ENCODE measurements at places on chromosomes 1 and 21.

- DNase-seq, result peak; percentile 70
Measured at GRCh38 chr1:181318858-181319235, 164.5 kb upstream of the CACNA1E start.

- no peak for DNase-seq
Measured at GRCh38 chr1:41363591-41364320, 2.5 kb downstream of the FOXO6 start.

DNA sequence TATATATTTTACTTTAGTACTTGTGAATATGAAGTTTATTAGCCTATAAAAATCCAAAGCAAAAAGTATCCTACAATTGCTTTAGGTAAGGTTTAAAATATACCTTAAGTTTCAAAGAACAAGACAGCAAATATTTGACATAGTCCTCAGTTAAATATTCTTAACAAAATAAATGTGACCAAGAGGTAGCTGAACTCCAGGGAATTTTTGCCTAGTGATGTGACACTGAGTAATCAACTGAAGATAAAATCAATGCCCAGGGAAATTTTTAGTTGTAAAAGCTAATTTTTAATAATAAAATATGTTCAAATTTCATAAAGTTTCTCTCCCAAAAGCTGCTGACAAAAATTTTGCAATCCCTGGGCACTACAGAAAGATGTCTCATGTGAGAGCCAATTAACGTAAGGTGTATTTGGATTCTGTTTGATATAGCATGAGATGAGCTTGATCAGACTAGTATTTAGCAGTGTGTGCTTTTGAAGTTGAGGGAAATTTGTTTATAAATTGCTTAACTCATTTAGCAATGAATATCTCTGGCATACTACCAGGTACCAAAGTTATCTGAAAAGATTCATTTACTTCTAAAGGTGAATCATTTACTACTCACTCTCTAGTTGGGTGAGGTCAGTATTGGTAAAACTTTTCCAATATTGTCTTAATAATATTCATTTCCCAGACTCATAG, 80.2 kb upstream of the PALMD start:
- DNase-seq, result no peak

DNA sequence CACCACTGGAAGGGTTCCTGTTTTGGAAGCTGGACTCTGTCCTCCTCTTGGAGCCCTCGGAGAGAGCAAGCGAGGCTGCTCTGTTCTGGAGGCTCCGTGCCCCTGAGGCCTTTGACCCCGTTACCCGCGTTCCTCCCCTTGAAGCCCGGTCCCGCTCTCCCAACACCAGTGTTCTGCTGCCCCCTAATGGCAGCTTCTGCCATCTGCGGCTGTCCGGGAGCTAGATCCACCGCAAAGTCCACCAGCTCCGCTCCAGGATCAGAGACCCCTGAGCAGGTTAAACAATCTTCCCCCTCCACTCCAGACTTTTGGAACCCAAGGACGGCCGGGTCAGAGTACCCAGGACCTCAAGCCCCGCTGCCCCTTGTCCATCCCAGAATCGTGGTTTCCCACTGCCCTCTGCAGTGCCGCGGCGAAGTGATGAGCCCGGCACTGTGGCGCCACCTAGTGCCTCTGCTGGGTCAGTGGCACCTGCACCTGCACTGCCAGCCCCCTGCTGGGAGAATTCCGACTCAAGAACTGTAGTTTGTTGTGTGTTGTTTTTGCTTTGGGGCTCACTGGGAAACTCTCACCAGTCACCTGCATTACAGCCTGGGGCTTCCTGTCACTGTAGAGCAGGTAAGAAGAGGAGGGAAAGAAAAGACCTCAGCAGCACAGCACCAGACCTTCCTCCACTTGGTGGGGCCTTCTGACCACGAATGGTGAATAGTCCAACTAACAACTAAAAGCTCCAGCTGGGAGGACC, 63.5 kb upstream of the NFASC start:
- DNase-seq, result peak; percentile 77

- DNase-seq, result no peak
Measured at GRCh38 chr1:212539737-212540430, 68.7 kb upstream of the ATF3 start.

DNA sequence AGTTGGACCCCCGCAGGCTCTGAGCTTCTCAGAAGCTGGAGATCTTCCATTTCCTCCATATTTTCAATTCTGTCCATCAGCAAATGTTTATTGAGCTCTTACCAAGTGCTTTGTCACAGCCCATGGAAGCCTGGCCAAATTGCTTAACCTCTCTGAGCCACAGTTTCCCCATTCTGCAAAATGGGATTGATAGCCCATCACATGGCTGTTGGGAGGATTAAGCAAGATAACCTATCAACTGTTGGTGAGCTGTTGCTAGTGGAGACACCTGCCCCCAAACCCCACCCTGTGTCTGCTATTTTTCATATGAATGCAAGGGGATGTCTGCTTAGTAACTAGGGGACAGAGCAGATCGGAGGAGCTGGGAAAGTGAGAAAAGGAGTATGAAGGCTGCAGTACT, 38.3 kb downstream of the CD34 start:
- no peak for DNase-seq

GRCh38 chr1:38834221-38834782, 25.3 kb downstream of the RRAGC start:
- DNase-seq, result no peak

DNA sequence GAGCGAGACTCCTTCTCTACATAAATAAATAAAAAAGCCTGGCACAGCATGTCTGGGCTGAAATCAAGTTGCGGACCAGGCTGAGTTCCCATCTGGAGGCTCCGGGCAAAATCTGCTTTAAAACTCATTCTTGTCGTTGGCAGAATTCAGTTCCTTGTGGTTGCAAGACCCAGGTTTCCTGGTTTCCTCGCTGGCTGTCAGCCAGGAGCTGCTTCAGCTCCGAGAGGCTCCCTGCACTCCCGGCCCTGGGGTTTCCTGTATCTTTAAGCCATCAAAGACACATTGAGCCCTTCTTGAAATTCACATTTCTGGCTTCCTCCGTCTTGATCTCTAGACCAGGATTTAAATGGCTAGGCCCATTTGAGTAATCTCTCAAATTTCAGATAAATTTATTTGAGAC, 20.6 kb upstream of the SCCPDH start:
- DNase-seq, result peak; percentile 25

DNA sequence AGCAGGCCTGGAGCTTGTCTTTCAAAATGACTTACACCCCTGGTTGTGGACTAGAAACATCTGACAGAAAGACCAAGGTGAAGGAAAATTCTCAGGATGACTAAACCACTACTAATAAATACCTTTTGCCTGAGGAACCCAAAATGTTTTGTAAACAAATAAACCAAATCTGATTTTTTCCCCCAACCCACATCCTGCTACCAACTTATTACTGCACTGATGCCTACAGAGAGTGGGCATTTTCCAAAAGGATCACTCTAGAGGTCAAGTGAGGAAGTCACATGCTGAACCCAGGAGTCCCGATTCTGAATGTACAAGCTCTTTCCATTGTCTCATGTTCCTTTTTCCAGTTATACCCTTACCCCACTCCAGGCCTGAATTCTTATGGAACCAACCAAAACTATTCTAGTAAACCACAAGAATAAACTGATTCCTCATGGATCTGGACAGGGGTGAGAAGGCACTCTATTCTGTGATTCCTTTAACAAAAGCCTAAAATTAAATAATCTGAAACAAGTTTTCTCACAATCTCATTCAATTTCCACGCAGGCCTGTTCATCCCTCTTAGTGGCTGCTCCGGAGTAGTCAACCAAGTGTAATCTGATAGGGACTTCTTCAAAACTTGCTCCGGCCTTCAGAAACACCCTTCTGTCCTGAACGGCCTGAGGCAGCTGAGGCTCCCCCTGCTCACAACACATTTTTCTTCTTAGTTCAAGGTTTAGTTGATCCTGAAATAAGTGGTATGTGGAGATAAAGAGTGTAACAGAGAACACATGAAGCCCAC, 1.4 kb downstream of the PI4KB start:
- DNase-seq, result no peak

- DNase-seq, result no peak
Measured at GRCh38 chr1:3067671-3068563, 1.1 kb upstream of the PRDM16 start.

DNA sequence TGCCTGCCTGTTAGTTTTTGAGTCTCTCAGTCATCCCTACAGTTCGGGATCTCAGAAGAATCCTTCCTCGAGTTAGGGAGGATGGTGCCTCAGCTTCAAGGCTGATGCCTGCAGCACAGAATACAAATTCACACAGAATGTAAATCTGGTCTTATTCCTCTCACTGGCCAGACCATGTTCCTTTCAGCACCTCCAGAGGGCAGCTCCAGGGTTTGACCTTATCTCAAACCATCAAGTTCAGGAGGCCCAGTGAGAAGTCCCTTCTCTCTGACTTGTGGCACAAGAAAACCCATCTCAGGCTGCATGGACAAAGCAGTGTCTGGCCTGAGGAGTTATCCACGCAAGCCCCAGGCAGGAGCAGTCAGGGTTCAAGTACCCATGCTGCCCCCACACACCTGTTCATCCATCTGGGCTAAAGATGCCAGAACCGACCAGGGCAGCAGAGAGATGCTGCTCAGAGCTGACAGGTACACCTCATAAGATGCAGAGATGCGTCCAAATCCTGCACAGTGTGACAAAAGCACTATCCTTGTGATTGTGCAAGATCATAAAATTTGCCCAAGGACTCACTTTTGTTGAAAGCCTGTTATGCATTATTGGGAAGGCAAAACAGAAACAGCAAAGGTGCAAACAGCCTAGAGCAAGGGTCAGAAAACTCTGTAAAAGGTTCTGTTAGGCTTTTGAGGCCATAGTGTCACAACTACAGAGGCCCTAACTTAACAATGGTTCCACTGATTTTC, 49.8 kb downstream of the BCAR3 start:
- DNase-seq, result no peak

DNA sequence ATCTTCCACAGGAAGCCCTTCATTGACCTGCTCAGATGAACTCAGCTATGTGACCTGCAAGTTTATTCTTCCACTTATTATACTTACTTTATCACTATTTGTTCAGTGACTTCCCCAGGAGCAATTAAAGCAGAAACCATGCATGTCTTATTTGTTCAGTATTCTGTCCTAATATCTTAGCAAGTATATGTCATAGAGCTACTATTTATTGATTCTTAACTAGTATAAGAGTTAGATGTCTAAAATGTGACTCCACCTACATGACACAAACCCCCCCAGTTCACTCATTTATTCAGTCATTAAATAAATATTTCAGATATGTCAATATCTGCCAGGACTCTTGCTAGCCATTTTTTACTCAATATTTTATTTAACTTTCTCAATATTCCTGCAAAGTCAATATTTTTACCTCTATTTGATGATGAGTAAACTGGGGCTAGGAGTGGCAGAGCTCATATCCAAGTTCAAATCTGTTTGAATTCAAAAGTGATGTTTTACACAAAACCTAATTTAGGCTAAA, 469.0 kb upstream of the USP24 start:
- no peak for DNase-seq

DNA sequence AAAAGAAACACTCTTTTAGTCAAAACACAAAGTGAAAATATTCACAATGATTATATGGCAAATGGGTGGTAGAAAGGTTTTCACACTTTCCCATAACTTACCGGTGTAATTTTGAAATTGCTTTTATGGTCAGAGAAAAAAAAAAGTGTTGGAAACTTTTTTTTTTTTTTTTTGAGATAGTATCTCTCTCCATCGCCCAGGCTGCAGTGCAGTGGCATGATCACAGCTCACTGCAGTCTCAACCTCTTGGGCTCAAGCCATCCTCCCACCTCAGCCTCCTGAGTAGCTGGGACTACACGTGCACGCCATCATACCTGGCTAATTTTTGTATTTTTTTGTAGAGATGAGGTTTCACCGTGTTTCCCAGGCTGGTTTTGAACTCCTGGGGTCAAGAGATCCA, 3.3 kb downstream of the IFNGR2 start:
- no peak for DNase-seq

DNA sequence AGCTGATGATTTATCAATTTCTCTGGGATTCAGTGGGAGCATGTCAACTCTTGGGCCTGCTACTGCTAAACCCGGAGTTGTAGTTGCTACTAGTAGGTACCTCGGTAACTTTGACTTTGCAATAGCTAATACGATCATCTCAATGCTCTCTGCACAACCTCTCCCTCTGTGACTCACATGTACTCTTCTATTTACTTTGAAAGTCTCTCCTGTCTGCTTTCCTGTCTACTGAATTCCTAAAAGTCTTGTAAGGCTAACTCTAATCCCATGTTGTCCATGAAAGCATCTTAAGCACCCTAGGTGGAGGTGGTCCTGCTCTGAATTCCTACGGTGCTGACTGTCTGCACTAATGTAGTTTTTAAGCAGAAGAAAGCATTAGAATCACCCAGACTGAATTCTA, 29.3 kb downstream of the SLC9C2 start:
- no peak for DNase-seq

GRCh38 chr1:27306892-27307761, 14.8 kb upstream of the TMEM222 start:
- no peak for DNase-seq

DNA sequence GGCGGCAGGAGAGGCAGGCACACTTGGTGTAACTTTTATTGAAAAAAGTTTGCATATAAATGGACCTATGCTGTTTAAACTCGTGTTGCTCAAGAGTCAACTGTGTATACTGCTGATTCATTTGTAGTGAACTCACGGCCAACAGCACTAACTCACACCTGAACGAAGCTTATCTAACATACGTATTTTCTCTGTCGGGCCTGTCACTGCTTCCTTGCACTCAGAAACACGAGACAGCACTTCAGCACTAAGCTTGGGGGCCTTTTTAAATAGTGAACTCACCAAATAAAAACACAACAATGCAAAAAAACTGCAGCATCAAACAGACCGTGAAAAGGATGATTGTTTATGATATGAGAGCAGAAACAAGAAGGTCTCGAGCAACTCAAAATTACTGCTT, 58.9 kb upstream of the NEK2 start:
- no peak for DNase-seq

- DNase-seq, result no peak
Measured at GRCh38 chr1:11860587-11860986, 1.8 kb upstream of the NPPB start.

DNA sequence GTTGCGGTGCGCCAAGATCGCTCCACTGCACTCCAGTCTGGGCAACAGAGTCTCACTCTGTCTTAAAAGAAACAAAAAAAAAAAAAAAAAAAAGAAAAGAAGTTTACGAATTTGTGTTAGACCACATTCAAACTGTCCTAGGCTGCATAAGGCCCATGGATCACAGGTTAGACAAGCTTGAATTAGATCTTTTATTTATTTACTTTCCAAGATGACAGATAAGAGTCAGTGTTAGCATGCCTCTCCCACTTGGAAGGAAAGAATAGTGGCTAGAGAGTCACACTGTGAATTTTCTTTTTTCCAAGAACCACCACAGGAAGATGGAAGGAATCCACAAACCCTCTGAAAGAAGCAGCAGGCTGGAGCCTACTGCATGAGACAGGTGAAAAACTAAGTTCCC, 29.3 kb downstream of the NSL1 start:
- no peak for DNase-seq

GRCh38 chr1:224329842-224330753, at the start of gene NVL:
TSS of gene NVL (minus strand) at chr1:224330172. CDS start at chr1:224330127, 45 bp downstream.
- peak; percentile 91 for DNase-seq

DNA sequence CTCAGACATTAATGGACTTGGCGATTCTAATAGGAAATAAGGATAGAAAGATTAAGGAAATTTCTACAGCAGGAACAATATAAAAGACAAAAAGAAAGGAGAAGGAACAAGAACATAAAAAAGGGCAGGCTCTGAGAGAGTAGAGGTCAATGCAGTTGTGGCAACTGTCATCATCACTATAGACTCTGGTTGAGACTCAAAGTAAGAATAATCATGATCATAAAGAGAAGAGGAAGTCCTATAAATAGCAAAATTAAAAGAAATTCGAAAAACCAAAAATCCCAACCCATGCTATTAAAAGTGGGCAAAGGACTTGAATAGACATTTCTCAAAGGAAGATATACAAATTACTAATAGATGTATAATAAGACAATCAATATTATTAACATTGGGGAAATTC, 14.4 kb upstream of the XCL1 start:
- no peak for DNase-seq

- no peak for DNase-seq
Measured at GRCh38 chr1:205451202-205451601, 4.6 kb downstream of the BLACAT1 start.

Data from MG63 (cell line).